ENCODE measurements at places on chromosomes 7 and 10.

DNA sequence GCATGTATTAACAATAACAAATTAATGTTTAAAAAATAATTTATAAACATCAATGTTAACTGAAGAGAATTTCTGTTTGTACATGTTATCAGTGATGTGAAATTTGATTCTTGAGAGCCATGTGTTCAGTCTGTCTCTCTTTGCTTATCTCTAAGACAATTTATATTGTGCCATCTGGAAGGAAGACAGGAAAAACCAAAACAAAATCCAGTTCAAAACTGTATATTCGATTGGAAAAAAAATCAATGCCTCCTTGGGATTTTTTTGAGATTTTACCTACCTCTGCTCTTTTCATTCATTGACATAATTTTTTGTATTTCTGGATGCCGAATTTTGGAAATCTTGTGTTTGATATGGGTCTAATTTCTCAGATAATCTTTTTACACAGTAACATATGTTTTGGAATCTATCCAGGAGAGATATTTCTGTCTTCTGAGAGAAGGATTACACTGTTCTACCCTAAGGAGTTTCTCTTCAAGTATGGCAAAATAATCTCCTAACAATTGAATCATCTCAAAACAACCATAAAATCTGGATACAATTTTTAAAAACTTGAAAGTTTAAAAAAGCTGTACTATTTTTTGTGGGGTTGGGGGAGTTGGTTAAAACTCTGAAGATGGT is 311.9 kb upstream of the GNAI1 start:
- no peak for DNase-seq

GRCh38 chr10:23927576-23928325 is 281.2 kb upstream of the KIAA1217 start:
- no peak for DNase-seq

GRCh38 chr10:31830887-31831286 is 97.7 kb downstream of the ARHGAP12 start:
- DNase-seq, result no peak

- no peak for DNase-seq
Measured at GRCh38 chr7:111126987-111127386, 36.1 kb downstream of the LRRN3 start.

DNA sequence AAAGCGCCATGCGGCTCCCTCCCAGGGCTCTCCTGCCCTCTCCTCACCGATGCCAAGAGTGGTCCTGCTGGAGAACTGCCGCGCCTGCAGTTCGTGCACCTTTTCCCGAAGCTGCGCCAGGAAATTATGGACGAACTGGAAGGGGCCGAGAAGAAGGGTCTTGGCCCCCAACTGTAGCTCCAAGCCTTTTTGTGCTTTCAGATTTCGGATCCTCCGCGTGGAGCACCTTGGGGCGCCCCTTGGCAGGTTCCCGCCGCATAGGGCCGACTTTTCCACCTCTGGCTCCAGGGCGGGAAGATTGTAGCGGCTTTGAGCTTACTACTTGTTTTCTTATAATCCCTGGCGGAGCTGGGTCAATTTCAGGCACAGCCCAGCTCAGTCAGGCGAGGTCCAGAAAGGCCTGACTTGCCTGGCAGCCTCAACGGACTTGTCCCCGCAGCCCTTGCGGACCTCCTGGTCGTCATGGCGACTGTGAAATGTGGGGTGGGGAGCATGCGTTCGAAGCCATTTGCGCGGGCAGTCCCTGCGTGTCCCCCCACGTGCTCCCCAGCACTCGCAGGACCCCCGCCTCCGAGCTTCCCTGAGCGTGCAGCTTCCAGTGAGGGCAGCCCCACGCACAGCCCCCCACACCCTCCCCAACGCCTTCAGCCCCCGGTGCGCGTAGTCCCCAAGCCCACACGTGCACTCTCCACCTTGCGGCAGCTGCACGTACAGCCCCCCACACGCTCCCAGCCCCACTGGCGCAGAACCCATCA is 129.9 kb downstream of the KBTBD2 start:
- no peak for DNase-seq

Measured in natural killer cell (primary cell).